Hematopoietic multipotent progenitor cell (in vitro differentiated cells): ENCODE measurements at places on chromosomes 3 and 15. TPM values are rescaled to one million over a fixed set of nuclear protein-coding genes. Genes with fewer than 3 reads are reported as not detected.

Gene KLF15
- under 0.01 TPM for total RNA-seq

Gene PRICKLE2
- total RNA-seq, result under 0.01 TPM

Gene CFAP20DC
- 1.1 TPM for total RNA-seq

Gene EXOSC7
- 24.2 TPM for total RNA-seq

Gene PAK6
- 1.3 TPM for total RNA-seq

Gene ALDH1L1
- under 0.01 TPM for total RNA-seq

Gene NFKBIZ
- 222 TPM for total RNA-seq

Gene MELTF
- 11.8 TPM for total RNA-seq

Gene SSUH2
- under 0.01 TPM for total RNA-seq

Gene C2CD4A
- total RNA-seq, result under 0.01 TPM

Gene SCAPER
- total RNA-seq, result 9.4 TPM

Gene OXTR
- total RNA-seq, result 0.27 TPM

Gene DUOX1
- total RNA-seq, result under 0.01 TPM

Gene KCNAB1
- not detected for total RNA-seq

Gene MITF
- 2.2 TPM for total RNA-seq

Gene UPK1B
- not detected for total RNA-seq

Gene DUOX2
- under 0.01 TPM for total RNA-seq

Gene EPB42
- 0.54 TPM for total RNA-seq
